ENCODE measurements at places on chromosomes 16 and 17.
A peak's percentile ranks its signal among the peaks of the same experiment; 100 is the strongest.

GRCh38 chr16:8173111-8173644 is 417.1 kb downstream of the TMEM114 start:
- peak; percentile 85 for DNase-seq

DNA sequence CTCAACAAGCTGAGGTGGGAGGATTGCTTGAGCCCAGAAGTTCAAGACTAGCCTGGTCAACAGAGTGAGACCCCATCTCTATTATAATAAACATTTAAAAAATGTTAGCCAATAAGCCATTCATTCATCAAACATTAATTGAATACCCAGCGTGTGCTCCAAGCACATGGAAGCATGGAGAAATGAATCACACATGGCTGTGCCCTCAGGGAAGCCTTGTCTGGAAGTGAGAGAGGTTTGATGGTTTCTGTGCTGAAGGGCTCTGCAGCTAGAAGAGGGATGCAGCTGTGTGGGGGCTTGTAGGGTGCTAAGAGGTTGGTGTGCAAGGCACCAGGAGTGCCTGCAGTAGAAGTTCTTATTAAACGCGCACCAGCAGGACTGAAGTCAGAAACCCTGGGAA is 11.2 kb downstream of the CYB5D2 start:
- no peak for DNase-seq

- peak; percentile 35 for DNase-seq
These were observed 421.1 kb upstream of the C16orf82 start for GRCh38 chr16:26645614-26646013.

DNA sequence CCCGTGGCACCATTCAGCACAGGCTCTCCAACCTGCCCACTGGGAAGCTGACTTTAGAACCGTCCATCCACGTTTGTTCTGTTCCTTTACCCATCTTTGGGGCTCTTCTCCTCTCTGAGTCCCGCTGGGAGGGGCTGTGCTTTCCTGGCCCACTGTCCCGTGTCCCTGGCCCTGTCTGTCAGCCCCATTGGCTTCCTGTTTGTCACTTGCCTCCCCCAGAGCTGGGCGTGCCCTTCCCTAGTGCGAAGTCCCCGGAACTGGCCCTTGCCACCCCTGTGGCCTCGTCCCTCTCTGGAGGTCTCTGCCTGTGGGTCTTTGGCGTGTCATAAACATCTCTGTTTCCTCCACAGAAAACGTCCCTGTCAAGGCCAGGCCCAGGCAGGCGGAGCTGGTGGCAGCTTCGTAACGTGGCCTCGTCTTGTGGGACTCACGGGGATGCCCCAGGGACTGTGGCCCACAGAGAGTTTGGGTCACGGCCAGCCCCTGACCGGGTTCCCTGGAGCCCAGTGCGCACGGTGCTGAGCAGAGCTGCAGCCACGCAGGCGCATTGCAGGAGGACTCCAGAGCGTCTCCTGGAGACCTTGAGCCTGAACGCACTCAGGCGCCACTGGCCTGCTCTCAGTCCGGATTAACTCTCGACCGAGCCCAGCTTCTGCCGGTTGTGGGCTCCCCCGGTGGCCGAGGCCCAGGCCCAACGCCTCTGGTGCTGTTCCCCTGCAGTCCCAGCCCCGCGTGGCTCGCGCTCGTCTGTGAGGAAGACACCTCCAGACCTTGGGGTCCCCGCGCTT is 7.3 kb downstream of the CHMP6 start:
- no peak for DNase-seq

DNA sequence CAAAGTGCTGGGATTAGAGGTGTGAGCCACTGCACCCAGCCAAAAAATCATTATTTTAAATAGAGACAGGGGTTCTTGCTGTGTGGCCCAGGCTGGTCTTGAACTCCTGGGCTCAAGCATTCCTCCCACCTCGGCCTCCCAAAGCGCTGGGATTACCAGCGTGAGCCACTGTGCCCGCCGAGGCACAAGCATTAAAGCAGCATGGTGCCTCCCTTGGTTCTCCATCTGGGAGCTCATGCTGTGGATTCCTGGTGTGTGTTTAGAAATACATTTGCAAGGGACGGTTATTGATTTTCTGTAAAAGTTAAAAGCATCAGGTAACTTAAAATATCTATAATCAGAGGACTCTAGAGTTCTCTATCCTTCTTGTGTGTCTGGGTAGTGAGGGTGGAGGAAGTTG is 14.7 kb upstream of the CAPN15 start:
- no peak for DNase-seq

DNA sequence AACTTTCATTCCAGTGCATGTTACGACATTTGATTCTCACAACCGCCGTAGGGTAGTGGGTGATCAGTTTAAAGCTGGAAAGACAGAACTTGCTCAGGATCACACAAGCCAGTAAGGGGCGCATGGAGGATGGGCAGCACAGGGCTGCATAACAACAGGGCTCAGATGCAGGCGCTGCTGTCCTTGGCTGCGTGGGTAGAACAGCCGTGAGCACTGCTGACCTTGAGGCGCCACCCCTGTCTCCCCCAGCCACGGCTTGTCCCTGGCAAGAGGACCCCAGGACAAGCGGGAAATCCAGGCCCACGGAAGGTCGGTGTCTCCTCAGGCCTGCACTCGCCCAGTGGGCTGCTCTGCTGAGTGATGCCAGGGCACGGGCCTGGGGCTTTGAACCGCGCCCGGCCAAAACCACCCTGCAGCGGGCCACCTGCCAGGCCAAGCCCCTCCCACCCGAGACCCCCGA is 84.7 kb downstream of the LMF1 start:
- peak; percentile 18 for DNase-seq

DNA sequence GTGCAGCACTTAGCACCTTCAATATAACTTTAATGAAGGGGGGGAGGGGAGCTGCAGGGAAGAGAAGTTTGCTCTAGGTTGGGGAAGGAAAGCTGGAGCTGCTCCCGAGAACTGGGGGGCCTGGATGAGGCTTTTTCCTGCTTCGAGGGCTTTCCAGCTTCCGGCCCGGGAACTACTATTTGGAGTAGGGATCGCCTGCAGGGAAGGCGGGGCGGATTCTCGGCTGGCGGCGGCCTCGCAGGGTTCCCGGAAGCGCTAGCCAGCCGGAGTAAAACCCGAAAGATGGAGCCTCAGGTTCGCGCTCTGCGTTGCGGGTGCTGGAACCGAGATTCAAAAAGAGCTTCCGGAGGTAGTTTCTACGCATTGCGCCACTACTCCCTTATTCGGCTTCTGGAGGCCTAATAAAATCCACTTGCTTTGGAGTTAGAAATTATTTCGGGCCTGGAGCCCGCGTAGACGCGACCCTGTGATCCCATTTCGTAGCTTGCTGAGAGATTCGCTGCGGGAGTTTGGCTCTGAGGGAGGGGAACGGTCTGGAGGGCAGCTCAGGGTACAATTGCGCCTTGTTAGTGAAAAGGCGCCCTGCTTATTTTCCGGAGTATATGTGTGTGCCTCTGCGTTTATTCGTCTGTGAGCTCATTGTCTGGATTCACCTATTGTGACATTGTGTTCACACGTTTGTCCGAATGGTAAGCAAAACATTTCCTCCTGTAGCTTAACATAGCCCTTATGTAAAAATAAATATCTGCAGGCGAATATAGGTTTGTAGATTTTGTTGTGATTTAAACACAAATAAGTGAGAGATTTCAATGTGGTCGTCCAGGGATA is 652 bp downstream of the PRAC2 start:
- DNase-seq, result no peak

DNA sequence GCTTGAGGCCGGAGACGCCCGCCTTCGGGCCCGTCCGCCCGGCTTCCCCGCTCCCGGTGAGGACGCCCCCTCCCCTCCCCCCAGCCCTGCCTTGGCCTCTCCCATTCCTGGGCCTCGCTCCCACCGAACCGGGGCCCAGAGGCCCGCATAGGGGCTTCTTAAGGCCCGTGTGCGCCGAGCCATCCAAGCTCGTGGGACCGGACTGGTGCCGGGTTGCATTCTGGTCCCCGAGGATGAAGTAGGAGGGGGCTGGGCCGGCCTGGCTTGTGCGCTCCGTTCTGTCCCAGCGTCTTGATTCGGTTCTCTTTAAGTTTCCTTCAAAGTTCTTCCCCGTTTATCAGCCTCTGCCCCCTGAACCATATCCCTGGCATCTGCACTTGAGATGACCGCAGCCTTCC is 488 bp downstream of the SENP3 start:
- no peak for DNase-seq

DNA sequence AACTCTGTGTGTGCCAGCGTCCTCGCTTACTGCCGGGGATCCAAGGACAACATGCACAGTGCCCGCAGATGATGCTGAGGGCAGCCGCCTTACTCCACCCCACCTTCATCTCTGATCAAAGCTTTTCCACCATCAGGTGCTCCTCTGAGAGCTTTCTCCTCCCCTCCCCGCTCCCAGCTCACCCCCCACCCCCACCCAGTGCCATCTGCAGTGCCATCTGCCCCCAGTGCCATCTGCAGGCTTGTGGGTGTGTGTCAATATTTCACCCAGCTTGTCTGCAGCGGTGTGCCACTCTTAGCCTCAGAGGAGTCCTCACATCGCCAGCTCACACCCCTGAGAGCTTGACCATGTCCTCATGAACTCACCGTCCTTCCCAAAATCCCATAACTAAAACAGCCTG is 98.2 kb upstream of the NOL11 start:
- no peak for DNase-seq

DNA sequence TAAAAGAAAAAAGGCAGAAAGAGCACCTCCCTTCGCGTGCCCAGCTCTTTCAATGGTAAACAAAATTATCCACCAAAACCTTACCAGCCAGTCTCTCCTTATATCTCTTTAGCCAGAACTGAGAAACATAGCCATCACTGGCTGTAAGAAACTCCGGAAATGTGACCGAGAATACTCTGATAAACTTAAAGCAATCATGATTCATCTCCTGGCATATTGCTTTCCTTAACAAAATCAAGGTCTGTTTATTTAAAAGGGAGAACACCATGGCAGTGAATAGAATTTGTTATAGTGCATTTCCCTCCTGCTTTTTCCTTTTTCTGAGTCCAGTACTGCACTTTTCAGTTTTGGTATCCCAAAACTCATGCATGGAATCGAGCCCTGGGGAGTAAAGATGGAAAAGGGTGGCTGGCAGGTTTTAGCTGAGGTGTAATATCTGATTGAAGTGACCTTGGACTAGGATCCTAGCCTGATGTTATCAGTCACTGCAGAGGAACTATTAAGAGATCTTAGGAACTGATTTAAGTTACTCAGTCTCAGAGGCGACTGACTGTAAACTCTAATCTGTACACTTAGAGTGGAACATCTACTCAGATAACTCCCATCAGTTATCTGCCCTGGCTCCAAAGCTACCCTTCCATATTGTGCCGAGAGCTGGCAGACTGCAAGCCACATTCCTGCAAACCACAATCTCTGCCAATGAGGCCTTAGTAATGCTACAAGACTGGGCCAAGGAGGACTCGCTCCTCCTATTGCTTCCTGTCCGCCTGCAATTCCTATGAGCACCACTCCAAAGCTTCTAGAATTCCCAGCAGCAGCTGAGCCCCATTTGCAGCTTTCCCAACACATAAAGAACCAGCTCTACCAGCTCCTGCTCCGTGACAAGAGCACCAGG is 7.4 kb upstream of the COX10 start:
- no peak for DNase-seq

DNA sequence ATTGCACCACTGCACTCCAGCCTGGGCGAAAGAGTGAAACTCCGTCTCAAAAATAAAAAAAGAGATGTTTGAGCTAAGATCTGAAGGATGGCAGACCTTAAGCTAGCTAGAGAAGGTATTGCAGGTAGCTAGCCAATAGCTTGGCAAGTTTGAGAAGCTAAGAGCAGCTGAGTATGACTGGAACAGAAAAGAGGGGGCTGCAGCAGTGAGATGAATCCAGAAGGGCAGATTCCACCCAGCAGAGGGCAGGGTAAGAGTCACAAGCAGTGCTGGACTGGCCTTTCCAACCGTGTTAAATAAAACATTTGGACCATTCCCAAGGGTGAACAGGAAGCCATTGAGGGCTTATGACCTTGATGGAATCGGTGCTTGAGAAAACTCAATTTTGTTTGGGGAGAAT is 5.7 kb upstream of the PHAF1 start:
- DNase-seq, result no peak

DNA sequence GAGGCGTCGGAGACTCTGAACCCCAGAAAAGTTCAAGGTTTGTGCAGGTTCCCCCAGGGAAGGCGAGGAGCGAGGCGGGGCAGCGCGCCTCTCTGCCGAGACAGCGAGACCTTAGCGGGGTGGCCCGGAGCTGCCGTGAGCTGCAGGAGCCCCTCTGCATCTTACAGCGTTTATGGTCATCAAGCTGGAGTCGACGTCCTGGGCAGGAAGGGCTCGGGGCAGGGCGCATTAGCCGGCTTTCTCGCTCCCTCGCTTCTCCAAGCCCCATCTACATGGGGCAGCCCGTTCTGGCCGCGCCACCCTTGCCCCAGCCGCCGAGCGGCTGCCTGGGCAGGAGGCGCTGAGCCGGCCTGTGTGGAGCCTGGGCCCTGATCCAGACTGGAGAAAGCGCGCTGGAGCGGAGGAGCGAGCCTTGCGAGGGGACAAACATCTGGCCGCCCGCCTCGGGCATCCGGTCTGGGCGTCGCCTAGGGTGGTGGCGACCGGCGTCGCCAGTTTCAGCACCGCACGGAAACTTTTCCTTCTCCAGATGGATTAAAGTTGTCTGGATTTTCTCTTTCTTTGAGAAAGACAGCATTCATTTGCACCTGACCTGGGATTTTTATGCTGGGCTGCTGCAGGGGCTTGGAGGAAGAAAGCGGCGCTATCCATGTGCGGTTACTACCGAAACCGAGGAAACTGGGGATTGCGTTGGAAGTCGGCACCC is 750 bp downstream of the TMEM132E start:
- DNase-seq, result no peak

DNA sequence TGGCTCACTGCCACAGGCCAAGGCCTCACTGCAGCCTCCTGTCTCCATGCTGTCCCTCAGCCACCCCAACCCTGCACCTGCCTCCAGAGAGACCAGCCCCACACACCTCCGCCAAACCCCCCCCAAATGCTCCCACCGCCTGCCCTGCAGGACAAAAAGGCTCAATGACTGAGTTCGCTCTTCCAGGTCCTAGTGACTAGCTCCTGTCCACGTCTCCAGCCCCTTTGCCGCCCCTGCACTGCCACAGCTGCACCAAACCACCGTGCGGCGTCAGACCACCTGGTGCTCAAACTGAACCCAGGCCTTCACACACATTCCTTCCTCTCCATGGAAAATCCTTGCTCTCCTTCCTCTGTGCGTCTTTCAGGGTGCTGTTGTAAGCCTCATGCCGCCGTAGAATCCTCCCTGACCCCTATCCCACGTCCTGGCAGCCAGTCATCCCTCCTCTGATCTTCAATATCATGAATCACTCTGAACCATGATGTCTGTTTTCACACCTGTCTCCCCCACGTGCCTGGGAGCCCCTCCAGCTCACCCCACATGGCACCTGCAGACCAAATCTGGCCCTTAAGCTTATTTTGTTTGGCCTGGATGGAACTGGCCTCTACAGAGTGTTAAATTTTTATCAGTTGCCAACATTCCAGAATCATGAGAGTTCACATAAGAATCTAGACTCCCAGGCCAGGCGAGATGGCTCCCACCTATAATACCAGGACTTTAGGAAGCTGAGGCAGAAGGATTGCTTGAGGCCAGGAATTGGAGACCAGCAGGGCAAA is 4.3 kb upstream of the GSG1L start:
- no peak for DNase-seq

All from neuronal stem cell (in vitro differentiated cells).